ENCODE measurements at places on chromosomes 5 and 9. TPM values are rescaled to one million over a fixed set of nuclear protein-coding genes. Genes with fewer than 3 reads are reported as not detected.

SOHLH1 gene
- total RNA-seq: not detected

ANKRD20A1 gene
- 0.98 TPM for total RNA-seq

NOL8 gene
- total RNA-seq: 22.5 TPM

TCF7 gene
- 0.29 TPM for total RNA-seq

SLC34A3 gene
- total RNA-seq: not detected

PKD2L2 gene
- total RNA-seq: not detected

TRIM7 gene
- total RNA-seq: 7.9 TPM

PAEP gene
- total RNA-seq: not detected

FAT2 gene
- total RNA-seq: under 0.01 TPM

INSL4 gene
- total RNA-seq: not detected

KLF4 gene
- 1.2 TPM for total RNA-seq

PFN3 gene
- not detected for total RNA-seq

ORM2 gene
- total RNA-seq: not detected

GZMA gene
- total RNA-seq: not detected

ROPN1L gene
- 0.96 TPM for total RNA-seq

ATP10B gene
- total RNA-seq: not detected

SPATA31E1 gene
- total RNA-seq: not detected

OGN gene
- total RNA-seq: not detected

SSBP2 gene
- total RNA-seq: 8.8 TPM

FOXD4L5 gene
- total RNA-seq: not detected

TMC1 gene
- 0.33 TPM for total RNA-seq

EMB gene
- total RNA-seq: 0.10 TPM

LVRN gene
- 0.10 TPM for total RNA-seq

CFAP90 gene
- not detected for total RNA-seq

SLC6A18 gene
- total RNA-seq: not detected

OBP2B gene
- not detected for total RNA-seq

DCTN3 gene
- 63.0 TPM for total RNA-seq

LCN15 gene
- not detected for total RNA-seq

BTNL9 gene
- total RNA-seq: 0.19 TPM

PCDHGA3 gene
- 0.86 TPM for total RNA-seq

SPARC gene
- 1,259 TPM for total RNA-seq

SLC6A19 gene
- not detected for total RNA-seq

DHX29 gene
- total RNA-seq: 39.6 TPM

CHSY3 gene
- total RNA-seq: 1.3 TPM

QRFP gene
- not detected for total RNA-seq

C8G gene
- 0.76 TPM for total RNA-seq

TAF11L10 gene
- not detected for total RNA-seq

MAP1B gene
- 216 TPM for total RNA-seq

OTP gene
- not detected for total RNA-seq

ANGPTL2 gene
- 23.8 TPM for total RNA-seq

SGCD gene
- 0.19 TPM for total RNA-seq

KCNV2 gene
- not detected for total RNA-seq

BRINP1 gene
- not detected for total RNA-seq

RGS7BP gene
- 1.6 TPM for total RNA-seq

TCERG1 gene
- total RNA-seq: 85.4 TPM

COX7C gene
- total RNA-seq: 178 TPM

WDR70 gene
- 23.2 TPM for total RNA-seq

SHOC1 gene
- total RNA-seq: not detected

TLR4 gene
- 207 TPM for total RNA-seq

CDH10 gene
- total RNA-seq: 0.33 TPM
